ENCODE measurements at places on chromosomes 13 and 19.

DNA sequence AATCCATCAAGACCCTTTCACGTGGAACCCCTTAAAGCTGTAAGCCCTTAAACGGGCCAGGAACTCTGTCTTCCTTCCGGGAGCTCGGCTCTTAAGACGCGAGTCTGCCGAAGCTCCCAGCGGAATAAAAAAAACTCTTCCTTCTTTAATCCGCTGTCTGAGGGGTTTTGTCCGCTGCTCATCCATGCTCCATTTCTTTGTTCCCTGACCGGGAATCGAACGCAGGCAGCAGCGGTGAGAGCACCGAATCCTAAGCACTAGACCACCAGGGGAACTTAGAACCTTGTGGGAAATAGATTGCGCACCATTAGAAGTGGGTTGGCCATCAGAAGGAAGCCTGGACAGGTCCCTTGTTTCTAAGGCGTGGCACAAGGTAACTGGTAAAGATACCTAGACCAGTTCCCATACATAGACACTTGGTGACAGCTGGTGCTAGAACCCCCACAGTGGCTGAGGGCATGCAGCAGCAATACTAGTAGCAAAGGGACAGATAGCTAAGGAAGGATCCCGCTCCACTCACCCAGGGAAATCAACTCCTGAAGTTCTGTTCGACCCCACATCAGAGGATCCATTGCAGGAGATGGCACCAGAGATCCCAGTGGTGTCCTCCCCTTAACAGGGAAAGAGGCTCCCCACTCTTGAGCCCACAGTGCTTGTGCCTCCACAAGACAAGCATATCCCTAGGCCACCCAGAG lies 1.5 kb upstream of the RGCC start:
- DNase-seq = no peak

GRCh38 chr13:20823071-20823470 lies 49.3 kb upstream of the EEF1AKMT1 start:
- no peak for DNase-seq

DNA sequence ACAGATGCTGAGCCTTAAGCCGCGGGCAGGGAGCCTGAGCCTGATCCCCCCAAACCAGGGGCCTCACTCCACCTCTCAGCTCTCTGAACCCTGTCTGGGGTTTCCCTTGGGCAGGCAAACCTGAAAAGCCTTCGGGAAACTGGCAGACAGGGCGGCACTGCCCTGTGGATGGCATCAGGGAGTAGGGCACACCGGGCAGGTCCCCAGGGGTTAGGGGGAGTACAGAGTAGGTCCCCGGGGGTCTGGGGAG lies 9.7 kb downstream of the MKNK2 start:
- DNase-seq = no peak

DNA sequence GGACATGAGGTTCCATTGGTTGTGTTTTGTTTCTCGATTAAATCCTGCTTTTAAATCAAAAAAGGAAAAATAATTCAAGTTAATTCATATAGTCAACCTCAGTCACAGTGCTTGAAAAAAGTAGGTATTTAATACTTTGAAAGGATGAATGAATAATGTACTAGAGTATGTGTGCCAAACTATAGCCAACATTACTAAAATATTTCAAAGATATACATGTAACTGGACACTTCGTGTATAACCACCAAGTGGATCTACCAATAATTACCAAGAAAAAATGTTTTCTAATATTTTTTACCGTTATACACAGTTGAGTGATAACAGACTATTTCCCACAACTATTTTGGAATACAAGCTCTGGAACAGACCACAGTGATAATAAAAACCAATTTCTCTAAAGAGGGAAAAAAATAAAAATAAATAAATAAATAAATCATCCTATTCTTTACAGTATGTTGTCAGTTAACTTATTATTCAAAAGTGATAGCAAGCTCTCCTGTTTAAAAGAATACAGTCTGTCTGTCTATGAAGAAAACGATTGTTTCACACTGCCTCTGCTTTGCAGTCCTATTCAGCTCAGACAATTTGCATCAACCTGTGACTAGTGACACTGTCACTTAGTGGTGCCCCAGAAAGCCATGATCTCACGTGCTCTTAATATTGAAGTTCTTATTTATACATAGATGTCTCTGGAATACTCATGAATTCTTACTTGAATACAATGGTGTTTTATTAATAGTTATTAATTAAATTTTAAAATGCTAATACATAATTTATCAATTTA lies 58.2 kb downstream of the UBL3 start:
- DNase-seq = peak; percentile 45

GRCh38 chr19:8511573-8512101 lies 2.3 kb downstream of the ZNF414 start:
- no peak for DNase-seq

DNA sequence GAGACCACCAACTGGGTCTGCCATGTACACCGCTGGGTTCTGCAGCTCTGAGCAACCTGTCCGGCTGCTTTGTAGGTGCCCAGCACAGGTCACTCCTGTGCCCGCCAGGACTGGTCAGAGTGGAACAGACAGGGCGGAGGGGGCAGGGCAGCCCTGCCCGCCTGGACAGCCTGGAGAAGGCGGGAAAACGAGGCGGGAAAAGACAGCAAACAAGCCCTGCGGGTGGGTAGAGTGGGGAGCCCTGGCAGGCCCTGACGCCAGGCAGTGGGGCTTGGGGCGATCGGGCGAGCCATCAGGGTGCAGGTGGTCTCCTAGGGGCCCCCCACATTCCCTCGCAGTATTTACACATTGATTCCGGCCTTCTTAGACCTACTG lies 533 bp upstream of the UHRF1 start:
- no peak for DNase-seq

DNA sequence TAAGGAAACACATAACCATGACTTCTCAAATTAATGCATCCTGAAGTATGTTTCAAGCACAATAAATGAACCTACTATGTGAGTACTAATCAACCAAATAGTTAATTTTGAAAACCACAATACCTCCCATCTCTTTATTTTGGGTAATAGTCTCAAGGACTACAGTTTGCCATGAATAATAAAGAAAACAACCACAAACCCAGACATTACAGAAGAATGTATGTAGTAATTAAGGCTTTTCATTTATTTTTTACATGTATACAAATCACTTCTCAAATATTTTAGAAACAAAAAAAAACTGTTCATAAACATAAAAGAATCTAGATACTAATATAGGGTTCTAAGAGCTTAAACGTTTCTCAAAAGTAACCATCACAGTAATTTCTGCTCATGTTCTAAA lies 6.8 kb downstream of the KATNAL1 start:
- DNase-seq = no peak
